A549 treated with AZD2906 at 1 μM for 4 hours (cell line): ENCODE measurements at places on chromosomes 5 and 9. TPM values are rescaled to one million over a fixed set of nuclear protein-coding genes. Genes with fewer than 3 reads are reported as not detected.

ARID3C gene
- 0.11 to 0.32 TPM (median 0.17 TPM) in 5 replicates for total RNA-seq

SPATA31E1 gene
- total RNA-seq: 0.01 TPM in 1 of 5 replicates, not detected in the others

FER gene
- total RNA-seq: 3.3 to 5.7 TPM (median 4.9 TPM) in 5 replicates

SLC6A19 gene
- 0.42 to 0.71 TPM (median 0.66 TPM) in 5 replicates for total RNA-seq

TRPM3 gene
- not detected in 5 replicates for total RNA-seq
